AG20443 (cell line): ENCODE measurements at places on chromosomes 1 and 21.

- no peak for DNase-seq
Measured at GRCh38 chr1:24235921-24236788, 49.1 kb upstream of the IFNLR1 start.

DNA sequence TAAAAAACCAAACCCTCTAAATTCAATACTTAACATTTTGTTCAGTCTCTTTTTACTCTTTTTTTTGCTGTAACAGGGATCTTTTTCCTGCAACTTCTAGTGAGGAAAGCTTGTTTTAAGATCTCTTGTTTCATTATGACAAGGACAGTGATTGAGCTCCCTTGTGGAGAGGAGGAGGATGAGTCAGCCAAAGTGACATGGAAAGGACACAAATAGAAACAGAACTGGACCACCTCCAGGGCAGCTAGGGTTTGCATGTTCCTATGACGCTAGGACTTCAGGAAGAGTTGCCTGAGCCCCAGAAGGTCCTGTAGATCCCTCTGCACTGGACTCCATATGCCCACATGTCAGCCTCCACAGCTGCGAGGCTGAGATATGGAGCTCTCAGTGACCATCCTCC, 212.6 kb upstream of the FAM78B start:
- no peak for DNase-seq

GRCh38 chr1:109771712-109772657, 8.3 kb upstream of the EPS8L3 start:
- no peak for DNase-seq

- no peak for DNase-seq
Measured at GRCh38 chr1:222772996-222773379, 36.0 kb downstream of the FAM177B start.

DNA sequence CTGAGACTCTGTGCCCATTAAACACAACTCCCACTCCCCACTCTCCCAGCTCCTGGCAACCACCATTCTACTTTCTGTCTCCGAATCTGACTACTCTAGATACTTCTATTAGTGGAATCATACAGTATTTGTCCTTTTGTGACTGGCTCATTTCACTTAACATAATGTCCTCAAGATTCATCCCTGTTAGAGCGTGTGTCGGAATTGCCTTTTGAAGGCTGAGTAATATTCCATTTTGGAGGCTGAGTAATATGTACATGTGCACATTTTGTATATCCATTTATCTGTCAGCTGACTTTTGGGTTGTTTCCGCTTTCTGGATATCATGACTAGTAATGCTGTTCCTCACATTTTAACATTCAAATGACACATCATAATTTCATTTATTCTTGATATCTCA, 30.3 kb downstream of the GALNT2 start:
- DNase-seq, result no peak

GRCh38 chr1:170967042-170967910, 31.9 kb downstream of the MROH9 start:
- peak; percentile 48 for DNase-seq

DNA sequence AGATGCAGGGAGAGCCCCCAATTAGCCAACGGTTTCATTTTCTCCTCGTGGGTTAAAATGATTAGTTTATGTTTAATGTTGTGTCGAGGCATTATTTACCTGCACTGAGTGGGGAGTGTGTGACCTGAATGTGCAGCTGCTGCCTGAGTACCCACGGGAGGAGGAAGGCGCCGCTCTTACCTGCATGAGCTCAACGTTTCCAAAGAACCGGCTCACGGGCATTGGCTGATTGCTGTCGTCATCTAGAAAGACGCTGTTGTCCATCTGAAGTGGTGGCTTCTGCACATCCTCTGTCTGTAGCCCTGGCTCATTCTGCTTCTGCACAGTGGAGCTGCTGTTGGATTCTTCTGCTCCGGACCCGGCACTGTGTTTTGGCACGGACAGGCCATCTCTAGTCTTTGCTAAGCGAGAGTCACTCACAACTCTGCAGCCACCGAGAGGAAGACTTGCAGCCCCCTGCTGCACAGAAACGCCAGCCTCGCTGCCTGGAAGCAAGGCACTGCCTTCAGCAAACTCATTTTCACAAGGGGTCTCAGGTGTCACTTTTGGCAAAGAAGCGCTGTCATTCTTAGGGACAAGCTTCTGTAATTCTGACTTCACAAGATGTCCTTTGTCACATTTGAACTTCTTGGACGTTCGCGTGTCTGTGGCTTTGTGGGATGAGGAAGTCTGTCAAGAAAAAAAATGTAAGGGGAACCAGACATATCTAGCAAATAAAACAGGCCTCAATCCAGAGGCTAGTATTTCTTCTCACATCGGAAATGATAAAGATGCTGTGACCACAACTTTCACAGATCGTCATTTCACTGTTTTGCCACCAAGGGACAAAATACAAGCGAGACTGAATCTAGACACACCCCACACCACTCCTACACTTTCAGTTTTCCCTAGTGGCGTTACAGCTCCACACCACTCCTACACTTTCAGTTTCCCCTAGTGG, 9.4 kb downstream of the C1orf174 start:
- no peak for DNase-seq

DNA sequence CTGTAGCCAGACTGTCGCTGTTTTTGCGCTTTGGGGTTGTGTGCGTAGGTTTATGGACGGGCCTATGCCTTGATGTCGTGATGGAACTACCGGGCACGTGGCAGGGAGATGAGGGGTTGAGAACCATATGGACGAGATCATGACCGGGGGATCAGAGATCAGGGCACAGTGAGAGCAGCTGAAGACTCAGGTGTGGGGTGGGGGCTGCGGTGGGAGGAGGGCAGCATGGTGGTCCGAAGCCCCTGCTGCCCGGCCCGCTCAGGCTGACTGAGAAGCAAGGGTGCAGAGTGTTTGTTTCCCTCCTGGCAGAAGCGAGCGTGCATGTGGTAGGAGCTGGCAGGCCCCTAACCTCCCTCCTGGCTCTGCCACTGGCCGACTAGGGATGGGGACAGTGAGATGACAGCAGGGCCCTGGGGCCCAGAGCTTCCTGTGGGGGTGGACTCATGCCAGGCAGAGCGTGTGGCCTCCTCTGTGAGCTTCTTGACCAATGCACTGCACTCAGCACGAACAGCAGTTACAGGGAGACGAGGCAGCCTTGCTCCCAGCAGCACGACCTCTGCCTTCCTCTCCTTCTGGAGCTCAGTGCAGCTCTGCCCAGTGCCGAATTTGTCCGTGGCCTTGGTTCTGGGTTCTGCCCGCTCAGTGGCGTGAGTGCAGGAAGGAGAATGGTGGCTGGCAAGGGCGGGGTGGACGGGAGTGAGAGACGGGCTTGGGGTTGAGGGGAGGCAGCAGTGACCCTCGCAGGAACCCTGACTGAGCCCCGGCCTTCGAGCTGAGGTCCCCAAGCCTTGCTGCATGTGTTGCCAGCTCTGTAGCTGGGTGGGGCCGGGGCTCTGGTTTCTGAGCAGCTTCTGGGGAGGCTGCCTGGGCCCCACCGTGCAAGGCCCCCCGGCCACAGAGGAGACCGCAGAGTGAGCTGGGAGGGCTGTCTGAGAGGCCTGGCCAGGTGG, 22.2 kb upstream of the LRRC3 start:
- no peak for DNase-seq

GRCh38 chr1:39690794-39691382, 345 bp downstream of the HPCAL4 start:
- DNase-seq, result no peak

GRCh38 chr21:42583477-42584295, 69.7 kb upstream of the PDE9A start:
- DNase-seq, result no peak

GRCh38 chr1:246355411-246356230, 151.5 kb downstream of the SMYD3 start:
- no peak for DNase-seq

DNA sequence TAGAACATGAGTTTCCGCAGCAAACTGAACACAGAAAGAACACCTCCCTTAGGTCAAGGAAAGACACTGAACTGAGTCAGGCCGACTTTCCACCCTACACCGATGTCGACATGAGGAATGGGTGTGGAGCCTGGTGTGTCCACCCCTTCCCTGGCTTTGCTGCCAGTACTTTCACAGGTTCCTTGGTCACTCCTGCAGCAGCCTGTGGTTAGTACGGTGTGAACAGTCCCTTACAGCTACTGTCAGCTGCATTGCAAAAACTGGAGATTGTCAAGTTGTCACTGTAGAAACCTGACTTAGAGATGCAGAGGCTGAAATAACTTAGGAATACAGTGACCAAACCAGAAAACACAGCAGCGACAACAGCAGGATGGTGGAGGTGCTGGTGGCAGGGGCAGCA, 7.1 kb downstream of the PGLYRP3 start:
- DNase-seq, result no peak

DNA sequence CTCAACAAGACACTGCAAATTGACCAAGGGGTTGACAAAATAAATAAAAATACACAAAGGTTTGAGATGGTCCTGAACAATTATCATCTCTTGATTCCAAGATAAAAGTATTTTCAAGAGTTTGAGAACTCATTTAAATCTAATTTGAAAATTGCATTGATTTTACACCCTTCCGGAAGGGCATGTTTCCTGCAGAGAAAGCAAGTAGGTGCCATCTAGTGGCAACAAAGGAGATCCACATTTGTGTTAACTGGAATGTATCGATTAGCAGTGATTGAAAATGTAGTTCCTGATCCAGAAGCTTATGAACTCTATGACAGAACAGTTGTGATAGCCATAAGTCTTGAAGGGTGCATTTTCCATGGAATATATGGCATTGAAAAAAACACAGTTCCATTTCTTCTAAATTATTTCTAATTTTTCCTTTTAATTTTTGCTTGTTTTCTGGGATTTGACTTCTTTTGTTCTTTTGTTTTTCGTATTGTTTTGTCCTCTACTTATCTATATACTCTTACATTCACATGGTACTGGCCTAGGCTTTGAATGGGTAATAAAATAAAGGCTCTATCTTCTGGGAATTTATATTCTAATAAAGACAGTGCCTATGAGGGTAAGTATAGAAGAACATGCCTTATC, 143.7 kb downstream of the DNM3 start:
- DNase-seq, result peak; percentile 45

- DNase-seq, result peak; percentile 37
Measured at GRCh38 chr1:20192364-20192763, 6.0 kb upstream of the PLA2G2C start.

DNA sequence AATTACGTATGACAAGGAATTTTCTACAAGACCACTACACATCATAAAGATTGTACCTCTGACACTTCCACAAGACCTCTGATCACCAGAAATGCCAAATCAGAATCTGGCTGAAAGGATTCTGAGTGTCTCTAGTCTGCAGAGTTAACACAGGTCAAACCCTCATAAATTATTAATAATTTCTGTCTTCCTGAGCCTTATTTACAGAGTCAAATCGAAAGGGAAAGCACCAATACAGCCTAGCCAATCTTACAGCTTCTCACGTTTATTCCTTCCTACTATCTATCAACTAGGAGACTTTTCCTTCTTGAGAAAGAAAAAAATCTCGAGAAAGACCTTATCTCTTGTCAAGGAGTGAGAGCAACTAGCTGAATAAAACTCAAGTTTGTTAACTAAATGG, 2151.6 kb downstream of the MRPL39 start:
- DNase-seq, result no peak

- DNase-seq, result no peak
Measured at GRCh38 chr1:68586766-68587165, 89.9 kb upstream of the DEPDC1 start.
